Stimulated activated CD8-positive, alpha-beta memory T cell treated with anti-CD3 and anti-CD28 coated beads, Interleukin-7, amount 100 ng/mL, for 1 hour (primary cell): ENCODE measurements at places on chromosomes 7 and 10.

- no peak for DNase-seq
Observed at GRCh38 chr10:21202776-21203462, 305.8 kb upstream of the NEBL start.

GRCh38 chr10:17059197-17059688, 70.4 kb downstream of the CUBN start:
- DNase-seq: no peak

GRCh38 chr10:120979435-120980278, 128.5 kb downstream of the WDR11 start:
- DNase-seq: no peak

DNA sequence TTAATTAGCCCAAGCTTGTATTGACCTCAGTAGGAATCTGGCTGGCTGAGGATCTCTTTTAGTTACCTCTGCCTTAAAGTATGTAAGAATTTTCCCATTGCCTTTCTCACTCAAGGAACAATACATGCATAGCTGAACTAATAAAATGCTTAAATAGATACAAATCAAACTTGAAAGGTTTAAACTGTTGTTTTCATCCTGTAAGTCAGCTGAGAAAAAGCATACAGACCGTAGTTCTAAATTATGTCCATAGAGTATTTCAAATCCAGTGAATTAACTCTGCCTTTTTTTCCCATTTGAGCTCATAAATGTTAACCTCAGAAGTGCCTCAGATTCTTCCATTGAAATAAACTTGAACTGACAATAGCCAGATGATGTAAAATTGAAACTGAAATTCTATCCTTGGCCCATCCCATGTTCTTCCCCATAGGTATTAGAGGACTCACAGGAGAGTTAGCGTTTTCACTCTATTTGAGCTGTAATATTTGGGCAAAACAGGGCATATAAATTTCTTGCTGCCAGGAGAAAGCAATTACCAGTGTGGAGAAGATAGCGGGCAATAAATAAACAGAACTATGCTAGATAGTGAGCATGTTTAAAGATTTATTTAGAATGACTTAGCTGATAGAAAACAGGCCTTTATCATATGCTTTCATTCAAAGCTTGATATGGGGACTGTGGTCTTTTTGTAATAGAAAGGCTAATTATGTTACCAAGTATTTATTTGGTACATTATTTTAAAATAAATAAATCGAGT, 163.7 kb downstream of the WNT2 start:
- DNase-seq: no peak

GRCh38 chr7:40799493-40800403, 664.9 kb downstream of the SUGCT start:
- DNase-seq: no peak
